CD4-positive, alpha-beta T cell (primary cell): ENCODE measurements at places on chromosomes 6 and 20.

DNA sequence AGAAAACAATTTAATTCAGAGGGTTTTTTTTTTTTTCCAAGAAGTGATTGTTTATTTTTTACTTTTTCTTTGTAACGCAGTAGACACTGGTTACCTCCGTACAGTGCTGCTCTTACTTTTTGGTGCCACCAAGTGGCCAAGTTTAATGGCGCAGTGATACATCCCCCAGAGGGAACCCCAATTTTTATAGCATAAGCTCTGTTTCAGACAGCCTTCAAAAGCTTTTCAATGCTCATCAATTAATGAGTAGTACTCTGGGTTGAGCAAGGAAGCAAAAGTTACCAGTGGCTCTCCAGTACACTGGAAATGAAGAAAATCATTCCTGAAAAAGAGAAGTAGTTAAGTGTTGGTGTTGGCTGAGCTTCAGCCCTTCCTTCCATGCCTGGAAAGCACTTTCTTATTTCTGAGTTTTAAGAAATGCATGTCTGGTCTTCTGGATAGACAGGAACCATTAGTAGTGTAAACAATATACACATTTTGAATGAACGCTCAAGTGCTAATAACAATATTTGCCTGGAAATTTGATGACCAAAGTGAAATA is 129.1 kb upstream of the SMLR1 start:
- DNase-seq, result peak; percentile 41
- H3K4me3 ChIP-seq, result no peak overlapping the region
- peaks cover 13% of the 10 kb centered on the region for H3K4me1 ChIP-seq

DNA sequence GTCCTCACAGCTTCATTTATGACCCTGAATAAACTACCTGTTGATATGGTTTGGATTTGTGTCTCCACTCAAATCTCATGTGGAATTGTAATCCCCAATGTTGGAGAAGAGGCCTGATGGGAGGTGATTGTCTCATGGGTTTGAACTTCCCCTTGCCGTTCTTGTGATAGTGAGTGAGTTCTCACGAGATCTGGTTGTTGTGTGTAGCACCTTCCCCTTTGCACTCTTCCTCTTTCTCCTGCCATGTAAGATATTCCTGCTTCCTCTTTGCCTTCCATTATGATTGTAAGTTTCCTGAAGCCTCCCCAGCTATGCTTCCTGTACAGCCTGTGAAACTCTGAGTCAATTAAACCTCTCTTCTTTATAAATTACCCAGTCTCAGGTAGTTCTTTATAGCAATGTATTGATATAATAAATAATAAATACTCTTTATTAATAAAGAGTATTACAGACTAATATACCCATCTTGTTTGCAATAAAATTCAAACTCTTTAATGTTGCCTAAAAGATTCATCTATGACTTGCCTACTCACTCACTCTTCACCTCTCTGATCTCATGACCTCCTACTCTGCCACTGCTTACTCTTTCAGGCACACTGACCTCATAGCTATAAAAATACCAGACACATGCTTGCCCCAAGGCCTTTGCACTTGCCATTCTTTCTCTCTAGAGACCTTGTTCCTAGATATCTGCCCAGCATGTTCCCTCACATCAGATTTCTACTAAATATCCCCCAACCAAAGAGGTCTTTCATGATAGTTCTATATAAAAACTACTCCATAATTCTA is 256.4 kb upstream of the MARCKS start:
- H3K27ac ChIP-seq, result no peak overlapping the region
- no peaks in the 10 kb centered on the region for H3K4me1 ChIP-seq
- no peak overlapping the region for H3K4me3 ChIP-seq
- no peaks in the 10 kb centered on the region for H3K36me3 ChIP-seq

DNA sequence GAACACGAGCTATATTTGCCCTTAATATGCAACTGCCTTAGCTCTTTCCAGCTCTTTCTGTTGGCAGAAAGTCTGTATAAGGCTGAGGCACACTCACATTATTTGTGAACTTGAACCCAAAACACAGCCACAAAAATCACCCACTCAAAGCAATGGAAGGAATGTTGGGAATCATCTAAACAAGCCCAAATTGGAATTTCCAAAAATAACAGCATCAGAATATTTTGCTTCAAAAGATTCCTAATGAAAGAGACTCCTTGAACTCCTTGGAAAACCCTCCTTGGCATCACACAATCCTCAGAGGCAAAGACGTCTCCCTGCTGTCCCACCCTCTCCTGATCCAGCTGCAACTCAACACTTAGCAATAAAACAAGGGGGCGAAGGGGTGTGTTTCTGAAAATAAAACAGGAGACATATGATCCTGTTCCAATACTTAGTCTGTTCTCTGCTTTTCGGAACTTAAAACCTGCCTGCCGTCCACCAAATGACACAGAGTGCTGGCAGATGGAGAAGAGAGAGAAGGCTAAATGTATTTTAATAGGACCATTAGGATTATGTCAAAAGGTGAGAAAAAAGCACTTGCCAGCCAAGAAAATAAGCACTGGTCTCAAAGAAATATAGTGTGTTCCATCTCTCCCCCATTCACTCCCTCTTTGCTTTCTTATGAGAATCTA is 320.7 kb upstream of the JARID2 start:
- H3K27ac ChIP-seq, result no peak overlapping the region
- no peaks in the 10 kb centered on the region for H3K27me3 ChIP-seq
- no peak for DNase-seq
- H3K4me3 ChIP-seq, result no peak overlapping the region
- H3K36me3 ChIP-seq, result no peaks in the 10 kb centered on the region

DNA sequence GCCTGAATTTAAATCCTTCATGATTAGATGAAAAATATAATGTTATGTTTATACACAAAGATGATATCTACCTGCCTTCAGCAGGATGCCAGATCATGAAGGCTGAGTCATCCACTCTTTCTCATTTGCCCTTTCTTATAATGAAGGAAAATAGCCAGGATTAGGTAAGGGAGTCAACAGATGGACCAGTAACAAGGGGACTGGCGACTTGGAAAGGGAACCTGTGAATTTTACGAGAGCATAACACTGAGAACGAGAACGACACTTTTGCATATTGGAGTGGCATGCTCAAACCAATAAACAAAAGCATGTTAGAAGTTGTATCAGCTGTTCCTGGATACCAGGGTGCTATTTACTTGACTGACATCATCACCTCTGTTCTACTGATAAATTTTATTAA is 154.0 kb downstream of the LAMP5 start:
- H3K27ac ChIP-seq, result no peak overlapping the region
- no peaks in the 10 kb centered on the region for H3K27me3 ChIP-seq
- no peak overlapping the region for H3K4me3 ChIP-seq
- H3K4me1 ChIP-seq, result no peaks in the 10 kb centered on the region

GRCh38 chr20:51938559-51939258 is 136.4 kb upstream of the SALL4 start:
- no peaks in the 10 kb centered on the region for H3K4me1 ChIP-seq
- H3K27ac ChIP-seq, result no peak overlapping the region
- no peaks in the 10 kb centered on the region for H3K36me3 ChIP-seq
- DNase-seq, result no peak
- no peaks in the 10 kb centered on the region for H3K27me3 ChIP-seq
- no peak overlapping the region for H3K4me3 ChIP-seq

GRCh38 chr6:164133095-164133494 is 718.6 kb downstream of the QKI start:
- H3K4me1 ChIP-seq, result no peaks in the 10 kb centered on the region
- DNase-seq, result no peak
- H3K27ac ChIP-seq, result no peak overlapping the region

DNA sequence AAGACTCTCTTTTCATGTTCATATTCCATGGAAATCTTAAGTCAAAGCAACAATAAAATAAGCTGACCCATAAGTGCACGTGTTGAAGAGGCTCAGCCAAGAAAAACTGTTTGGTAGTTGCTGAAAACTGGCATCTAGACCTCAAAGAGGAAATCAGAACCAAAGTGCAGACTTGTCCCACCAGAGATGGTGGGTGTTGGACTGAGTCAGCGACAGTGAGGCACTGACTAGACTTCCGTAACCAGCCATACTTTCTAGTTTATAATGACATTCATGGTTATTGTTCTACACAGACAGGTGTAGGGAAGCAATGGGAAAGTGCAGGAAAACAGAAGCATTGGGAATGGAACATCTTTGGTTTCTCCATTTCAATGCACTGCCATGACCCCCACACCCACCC is 175.7 kb upstream of the AGPAT4 start:
- H3K4me3 ChIP-seq, result no peak overlapping the region
- no peak for DNase-seq
- no peaks in the 10 kb centered on the region for H3K27me3 ChIP-seq
- no peaks in the 10 kb centered on the region for H3K4me1 ChIP-seq
- no peak overlapping the region for H3K27ac ChIP-seq

DNA sequence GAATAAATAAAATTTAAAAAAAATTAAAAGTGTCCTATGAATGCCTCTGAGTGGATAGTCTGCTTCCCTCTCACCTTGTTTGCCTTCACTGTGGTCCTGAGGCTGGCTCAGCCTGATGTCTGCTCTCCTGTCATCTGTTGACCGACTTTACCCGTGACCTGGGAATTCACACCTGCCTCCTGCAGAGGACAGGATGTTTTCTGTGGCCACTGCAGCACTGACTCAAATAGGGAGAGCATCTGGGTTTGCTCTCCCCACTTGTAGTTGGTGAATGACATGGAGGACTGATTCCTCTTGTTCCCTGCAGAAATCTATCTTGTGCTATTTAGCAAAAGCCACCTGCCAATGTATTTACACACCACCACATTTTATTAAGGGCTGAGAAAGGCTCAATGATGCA is 52.4 kb upstream of the ERVFRD-1 start:
- H3K27ac ChIP-seq, result no peak overlapping the region
- H3K27me3 ChIP-seq, result no peaks in the 10 kb centered on the region
- no peaks in the 10 kb centered on the region for H3K4me1 ChIP-seq
- no peak overlapping the region for H3K4me3 ChIP-seq
- no peaks in the 10 kb centered on the region for H3K36me3 ChIP-seq

GRCh38 chr6:90654806-90655205 is 67.9 kb upstream of the MAP3K7 start:
- no peaks in the 10 kb centered on the region for H3K4me1 ChIP-seq
- DNase-seq, result no peak
- H3K4me3 ChIP-seq, result no peak overlapping the region
- no peak overlapping the region for H3K27ac ChIP-seq

DNA sequence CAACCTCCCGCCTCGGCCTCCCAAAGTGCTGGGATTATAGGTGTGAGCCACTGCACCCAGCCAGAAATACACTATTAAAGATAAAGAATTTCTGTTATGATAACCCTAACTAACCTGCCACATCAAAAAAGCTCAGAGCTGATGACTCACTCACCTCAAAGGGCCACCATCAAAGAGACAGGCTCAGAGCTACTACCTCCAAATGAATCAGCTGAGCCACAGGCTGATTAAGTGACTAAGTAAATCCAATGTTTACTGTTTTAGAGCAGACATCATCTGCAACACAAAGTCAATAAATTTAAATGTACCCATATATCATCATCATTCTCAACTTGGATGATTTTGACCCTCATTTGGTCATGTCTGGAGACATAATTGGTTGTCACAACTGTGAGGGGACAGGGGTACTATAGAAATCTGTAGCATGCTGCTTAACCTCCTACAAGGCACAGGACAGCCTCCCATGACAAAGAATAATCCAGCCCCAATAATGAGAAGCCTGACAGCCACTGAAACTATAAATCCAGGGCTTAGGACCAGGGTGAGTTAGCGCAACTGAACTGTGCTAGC is 106.5 kb downstream of the ATP9A start:
- peaks cover 14% of the 10 kb centered on the region for H3K4me1 ChIP-seq
- no peaks in the 10 kb centered on the region for H3K27me3 ChIP-seq
- no peaks in the 10 kb centered on the region for H3K36me3 ChIP-seq
- H3K4me3 ChIP-seq, result no peak overlapping the region
- peak; percentile 45 for DNase-seq
- no peak overlapping the region for H3K27ac ChIP-seq

DNA sequence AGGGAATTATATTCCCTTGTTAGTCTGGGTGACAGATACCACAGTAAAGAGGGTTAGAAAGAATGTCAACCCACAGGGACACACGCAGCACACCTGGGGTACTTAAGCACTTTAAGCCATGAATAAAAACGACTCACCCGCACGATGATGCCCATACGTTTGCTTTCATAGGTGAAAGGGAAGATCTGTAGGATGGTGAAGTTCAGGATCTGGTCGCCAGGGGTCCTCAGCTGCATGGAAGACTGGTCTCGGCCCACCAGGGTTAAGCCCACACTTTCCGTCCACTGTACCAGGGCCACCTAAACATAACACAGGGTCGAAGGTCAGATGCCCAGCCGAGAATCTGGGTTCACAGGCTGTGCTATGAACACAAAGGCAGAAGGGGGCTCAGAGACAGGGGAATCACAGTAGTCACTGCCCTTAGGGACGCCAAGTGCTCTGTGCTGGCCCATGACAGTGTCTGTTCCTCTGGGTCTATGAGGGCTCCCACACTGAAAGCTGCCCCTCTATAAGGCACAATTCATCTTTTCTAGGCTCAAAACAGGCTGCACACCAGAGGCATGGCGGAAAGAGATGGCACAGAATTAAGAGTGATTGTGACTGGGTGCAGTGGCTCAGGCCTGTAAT is 96.8 kb upstream of the NFATC2 start:
- H3K36me3 ChIP-seq, result no peaks in the 10 kb centered on the region
- peak; percentile 64 for DNase-seq
- no peak overlapping the region for H3K4me3 ChIP-seq
- H3K27me3 ChIP-seq, result peaks cover 4% of the 10 kb centered on the region
- H3K27ac ChIP-seq, result no peak overlapping the region

DNA sequence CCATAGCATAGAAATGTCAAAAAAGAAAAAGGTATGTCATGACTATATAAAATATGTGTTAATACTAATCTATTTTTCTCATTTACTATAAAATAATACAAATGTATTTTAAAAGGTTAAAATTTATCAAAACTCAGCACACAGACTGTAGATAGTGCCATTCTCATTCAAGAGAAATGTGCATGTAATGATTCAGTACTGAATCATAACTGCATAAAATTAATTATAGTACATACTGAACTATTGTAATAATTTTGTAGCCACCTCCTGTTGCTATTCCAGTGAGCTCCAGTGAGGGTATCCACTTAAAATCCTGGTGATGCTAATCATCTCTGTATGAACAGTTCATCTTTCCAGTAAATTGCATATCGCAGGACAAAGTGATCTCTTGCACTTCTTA is 82.8 kb downstream of the HMGCLL1 start:
- no peaks in the 10 kb centered on the region for H3K36me3 ChIP-seq
- no peaks in the 10 kb centered on the region for H3K27me3 ChIP-seq
- no peak for DNase-seq
- no peak overlapping the region for H3K27ac ChIP-seq
- H3K4me3 ChIP-seq, result no peak overlapping the region
- H3K4me1 ChIP-seq, result no peaks in the 10 kb centered on the region

- no peaks in the 10 kb centered on the region for H3K4me1 ChIP-seq
- H3K36me3 ChIP-seq, result no peaks in the 10 kb centered on the region
- peaks cover 5% of the 10 kb centered on the region for H3K27me3 ChIP-seq
- H3K4me3 ChIP-seq, result no peak overlapping the region
- H3K27ac ChIP-seq, result no peak overlapping the region
Measured at GRCh38 chr6:70164556-70164955, 138.3 kb downstream of the COL9A1 start.
